Stimulated activated CD4-positive, alpha-beta T cell treated with anti-CD3 and anti-CD28 coated beads, Interleukin-12 subunit alpha, Interleukin-12 subunit beta, amount 100 ng/mL, for 4 hours (primary cell): ENCODE measurements at places on chromosomes 12 and 14.

DNA sequence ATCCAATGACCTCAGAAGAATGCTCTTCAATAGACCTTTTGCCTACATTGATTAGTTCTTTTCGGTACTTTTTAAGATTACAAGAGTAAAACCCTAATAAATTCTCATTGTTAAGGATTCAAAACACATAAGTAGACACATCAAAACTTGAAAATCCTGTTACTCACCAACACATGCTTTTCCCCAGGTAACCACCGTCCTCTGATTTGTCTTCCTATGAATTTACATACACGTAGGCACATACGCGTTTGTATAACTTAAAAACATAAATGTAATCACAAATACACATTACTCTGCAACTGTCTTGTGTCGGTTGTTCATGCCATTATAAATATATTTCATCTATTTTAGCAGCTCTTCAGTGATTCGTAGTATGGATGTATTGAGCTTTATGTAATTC lies 910 bp upstream of the WASHC4 start:
- no peak for DNase-seq

GRCh38 chr12:32273063-32273522 lies 126.3 kb upstream of the FGD4 start:
- DNase-seq = no peak

- DNase-seq = no peak
Observed at GRCh38 chr12:52971679-52972329, 22.9 kb downstream of the KRT18 start.

DNA sequence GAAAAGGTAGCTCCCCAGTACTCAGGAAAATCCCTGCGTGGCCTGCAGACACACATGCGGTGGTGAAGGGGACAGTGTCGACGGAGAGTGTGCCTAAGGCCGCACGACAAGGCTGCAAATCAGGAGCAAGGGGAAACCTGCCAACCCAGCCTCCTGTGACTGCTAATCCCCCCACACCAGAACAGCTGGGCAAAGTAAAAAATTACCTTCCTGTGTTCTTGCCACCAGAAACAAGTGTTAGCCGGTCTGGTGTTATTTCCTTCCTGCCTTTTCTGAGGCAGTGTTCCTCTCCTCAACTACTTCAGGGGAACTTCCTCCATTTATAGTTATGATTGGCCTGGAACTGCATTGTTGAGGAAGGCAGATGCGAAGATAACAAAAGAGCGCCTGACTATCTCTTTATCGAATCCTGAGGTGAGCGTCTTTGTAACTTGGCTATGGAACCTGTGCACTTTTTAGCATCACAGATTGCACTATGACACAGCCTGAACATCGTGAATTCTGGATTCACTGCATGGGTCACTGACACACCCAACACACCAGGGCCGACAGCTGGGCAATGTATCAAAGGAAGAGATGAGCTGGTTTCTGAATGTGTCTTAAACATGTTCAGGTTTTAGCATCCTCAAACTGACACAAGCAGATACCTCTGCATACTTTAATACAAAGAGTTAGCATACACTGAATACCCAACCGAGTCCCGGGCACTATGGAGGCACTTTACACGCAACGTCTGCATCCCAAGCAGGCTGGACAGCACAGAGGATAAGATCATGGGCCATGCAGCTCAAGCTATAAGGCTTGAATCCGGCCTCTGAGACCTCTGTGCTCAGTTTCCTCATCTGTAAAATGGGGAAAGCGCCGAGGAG lies 28.9 kb downstream of the SLC15A4 start:
- no peak for DNase-seq

DNA sequence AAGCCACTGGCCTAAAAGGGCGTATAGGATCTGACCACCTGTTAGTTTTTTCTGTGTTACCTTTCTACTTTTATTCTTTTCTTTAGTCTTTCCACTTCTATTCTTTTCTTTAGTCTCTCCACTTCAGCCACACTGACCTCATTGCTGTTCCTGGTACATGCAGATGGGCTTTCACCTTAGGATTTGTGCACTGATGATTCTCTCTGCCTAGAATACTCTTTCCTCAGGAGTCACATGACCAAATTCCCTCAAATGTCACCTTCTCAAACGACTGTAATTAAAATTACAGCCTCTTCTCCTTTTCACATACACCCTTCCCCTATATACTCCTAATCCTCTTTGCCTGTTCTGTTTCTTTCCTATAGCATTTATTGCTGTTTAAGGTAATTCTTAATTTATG lies 36.0 kb downstream of the GPHN start:
- no peak for DNase-seq

DNA sequence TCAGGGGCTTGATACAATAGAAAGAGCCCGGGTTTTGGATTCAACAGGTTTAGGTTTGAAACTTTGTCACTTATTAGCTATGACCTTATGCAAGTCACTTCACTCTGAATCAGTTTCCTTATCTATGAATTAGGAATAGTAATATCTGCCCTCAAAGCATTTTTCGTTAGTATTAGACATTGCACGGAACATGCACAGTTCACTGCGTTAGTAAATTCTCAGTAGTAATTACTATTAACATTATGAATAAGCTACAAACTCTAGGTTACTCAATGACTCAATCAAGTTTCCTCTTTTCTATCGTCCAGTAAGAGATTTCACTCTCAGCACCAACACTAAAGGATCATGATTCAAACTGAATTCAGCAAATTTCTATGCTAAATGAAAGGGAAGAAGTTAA lies 150.3 kb downstream of the CEP83 start:
- DNase-seq = no peak

DNA sequence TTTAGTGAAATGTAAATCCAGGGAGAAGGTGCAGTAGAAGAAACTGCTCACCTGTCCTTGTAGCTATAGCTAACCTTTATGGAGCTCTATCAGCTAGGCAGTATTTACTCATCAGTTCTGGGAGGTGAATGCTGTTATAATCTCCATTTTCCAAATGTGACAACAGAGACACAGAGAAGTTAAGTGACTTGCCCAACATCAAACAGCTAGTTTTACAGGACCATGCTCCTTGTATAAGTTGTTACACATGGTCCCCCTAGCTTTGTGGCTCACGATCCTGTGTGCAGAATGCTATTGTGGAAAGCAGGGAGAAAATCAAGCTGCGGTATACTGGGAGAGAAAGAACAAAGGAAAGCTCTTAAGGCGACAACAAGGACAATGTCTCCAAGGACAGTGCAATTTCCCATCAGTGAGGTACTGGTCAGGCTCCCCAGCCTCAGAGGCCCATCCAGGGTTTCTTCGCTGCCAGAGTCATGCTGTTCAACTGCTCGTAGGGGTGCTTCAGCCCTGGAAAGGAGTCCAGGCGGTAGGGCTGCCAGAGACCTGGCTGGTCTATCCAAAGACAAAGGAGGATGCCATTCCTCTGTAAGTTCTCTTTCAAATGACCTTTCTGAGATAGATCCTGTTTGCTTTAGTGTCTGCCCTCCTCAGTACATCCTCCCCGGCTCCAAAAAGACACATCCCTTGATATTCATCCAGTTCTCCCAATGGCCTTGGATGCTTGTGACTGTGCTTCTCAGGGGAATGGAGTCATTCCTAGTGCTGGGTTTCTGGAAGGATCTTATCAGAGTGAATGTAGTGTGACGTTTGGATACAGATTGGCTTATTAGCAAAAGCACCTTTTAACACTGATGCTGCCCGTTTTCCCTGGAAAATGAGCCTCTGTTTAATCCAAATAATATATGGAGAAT lies 95.5 kb downstream of the ARF6 start:
- DNase-seq = no peak

- no peak for DNase-seq
Observed at GRCh38 chr12:96153131-96153725, 40.9 kb upstream of the ELK3 start.

- DNase-seq = no peak
Observed at GRCh38 chr14:31717294-31718085, 156.3 kb downstream of the NUBPL start.

DNA sequence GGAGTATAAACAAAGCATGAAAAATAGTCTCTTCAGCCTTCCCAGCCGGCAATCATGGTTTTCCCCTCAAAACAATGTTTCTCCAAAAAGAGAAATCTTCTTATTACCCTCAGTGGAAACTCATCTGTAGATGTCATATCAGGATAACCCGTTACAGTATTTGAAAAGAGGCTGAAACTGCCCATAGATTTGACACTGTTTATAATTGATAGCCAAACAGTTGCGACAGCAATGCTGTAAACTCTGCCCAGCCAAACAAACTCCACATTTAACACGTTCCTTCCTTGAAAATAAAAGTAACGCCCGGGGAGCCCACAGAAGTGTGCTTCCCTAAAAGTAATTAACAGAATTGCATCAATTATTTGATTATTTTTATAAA lies 201.3 kb upstream of the FOXN3 start:
- no peak for DNase-seq

DNA sequence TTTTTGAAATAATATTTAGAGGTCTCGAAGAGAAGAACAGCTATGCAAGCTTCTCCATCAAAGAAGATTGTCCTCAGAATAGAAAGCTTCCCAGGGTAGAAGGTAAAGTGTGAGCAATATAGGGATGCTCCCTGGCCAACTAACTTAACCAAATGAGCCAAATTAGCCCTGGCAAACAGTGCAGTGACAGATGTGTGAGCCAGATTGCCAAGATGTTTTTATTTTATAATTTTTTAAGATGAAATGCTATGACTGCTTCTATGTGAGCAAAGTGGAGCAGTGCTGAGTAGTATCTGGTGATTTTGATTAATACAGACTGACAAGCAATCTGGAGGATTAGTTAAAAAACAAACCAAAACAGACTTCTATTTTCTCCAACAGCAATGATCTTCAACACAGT lies 202.1 kb downstream of the NOVA1 start:
- no peak for DNase-seq

GRCh38 chr12:27843714-27844245 lies 63.7 kb upstream of the MANSC4 start:
- DNase-seq = no peak

GRCh38 chr12:25812295-25812694 lies 146.2 kb upstream of the RASSF8 start:
- DNase-seq = no peak

DNA sequence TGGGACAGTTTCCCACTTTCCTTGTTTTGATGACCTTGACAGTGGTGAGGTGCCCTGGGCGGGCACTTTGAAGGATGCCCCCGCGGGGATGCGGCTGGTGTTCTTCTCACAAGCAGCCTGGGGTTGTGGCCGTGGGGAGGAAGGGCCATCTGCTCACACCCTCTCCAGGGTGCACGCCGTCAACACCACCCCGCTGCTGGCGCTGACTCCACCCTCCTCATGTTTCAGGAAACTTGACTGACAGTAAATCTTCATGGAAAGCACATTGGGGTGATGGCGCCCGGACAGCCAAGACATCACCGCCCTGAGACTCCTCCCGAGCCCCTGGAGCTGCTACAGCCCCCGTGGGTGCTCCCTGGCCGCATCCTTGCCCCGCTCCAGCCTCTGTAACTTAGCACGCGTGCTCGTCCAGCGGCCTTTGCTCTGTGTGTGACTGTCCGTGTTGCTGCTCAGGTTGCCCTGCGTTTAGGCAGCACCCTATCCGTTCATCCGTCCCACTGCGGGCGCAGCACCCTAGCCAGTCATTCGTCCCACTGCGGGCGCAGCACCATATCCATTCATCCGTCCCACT lies 150.2 kb upstream of the C14orf180 start:
- no peak for DNase-seq

GRCh38 chr14:68519671-68520187 lies 273.1 kb downstream of the ZFP36L1 start:
- DNase-seq = no peak

GRCh38 chr14:85583380-85583779 lies 53.4 kb downstream of the FLRT2 start:
- no peak for DNase-seq

DNA sequence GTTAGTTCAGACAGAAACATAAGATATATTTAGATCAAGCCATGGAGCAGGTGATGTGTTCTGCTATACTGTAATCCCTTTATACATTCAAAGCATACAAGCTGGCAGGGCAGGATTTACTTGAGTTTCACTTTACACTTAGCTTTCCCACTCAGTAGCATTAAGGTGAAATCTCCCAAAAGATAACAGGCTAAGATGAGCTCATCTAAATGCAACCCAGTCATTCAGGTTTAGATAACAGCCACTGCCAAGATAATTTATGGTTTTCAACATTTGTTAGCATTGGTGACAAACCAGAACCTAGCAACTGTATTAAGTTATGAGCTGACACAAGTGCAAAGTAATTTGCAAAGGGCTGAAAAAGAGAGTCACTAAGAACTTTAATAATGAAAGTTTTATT lies 925.1 kb upstream of the ATXN7L3B start:
- no peak for DNase-seq

DNA sequence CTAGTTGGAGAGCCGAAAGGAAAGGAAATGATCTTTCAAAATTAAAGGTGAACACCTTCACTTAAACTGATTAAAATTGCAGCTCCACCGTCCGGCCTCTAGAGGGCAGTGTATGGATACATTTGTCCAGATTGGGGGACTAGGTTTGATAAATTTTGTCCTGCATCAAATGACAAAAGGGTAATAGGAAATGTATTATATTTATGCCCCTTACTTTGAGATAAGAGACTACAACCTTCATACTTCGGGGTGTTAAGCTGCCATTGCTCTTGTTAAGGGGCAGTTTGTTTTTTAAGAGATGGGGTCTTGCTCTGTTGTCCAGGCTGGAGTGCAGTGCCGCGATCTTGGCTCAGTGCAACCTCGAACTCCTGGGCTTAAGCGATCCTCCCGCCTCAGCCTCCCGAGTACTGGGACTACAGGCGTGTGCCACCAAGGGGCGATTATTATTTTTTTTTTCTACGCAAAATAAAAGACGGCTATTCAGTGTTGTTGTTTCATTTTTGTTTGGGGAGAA lies 818 bp upstream of the SUOX start:
- peak; percentile 37 for DNase-seq

DNA sequence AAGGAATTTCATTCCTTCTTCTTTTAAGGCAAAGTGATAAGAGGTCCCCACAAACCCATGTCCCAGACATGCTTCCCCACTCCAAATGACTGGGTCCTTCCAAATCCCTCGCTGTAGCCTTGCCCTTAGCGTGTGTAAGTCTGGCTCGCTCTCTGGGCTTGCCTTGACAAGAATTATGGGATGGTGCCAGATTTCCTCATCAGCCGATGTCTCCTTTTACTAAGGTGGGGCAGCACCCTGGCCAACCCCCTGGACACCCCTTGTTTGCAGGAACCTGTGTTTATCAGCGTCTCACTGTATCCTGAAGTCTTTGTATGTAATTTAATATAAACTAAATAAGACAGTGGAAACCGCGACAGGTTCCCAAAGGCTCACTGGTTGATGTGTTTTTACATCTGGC lies 493.3 kb downstream of the EGLN3 start:
- no peak for DNase-seq

DNA sequence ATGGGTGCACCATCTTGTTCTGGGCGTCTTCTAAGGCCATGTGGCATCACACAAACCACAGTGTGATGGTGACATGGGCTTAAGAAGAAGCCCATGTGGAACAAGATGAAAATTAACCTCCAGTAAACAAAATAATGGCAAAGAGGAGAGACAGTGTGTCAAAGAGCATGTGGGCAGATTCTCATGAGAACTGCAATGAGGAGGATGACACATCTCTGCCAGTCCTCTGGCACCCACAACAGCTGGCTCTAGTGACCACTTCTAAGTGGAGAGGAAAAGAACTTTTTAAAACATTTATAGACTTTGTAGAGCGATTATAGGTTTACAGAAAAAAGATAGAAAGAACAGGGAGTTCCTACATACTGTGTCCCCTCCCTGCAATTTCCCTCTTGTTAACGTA lies 401.4 kb downstream of the ATP23 start:
- DNase-seq = no peak

GRCh38 chr12:57118711-57119271 lies 7.6 kb upstream of the STAT6 start:
- no peak for DNase-seq

GRCh38 chr12:18906395-18906794 lies 168.5 kb downstream of the CAPZA3 start:
- DNase-seq = no peak

- no peak for DNase-seq
Observed at GRCh38 chr12:50218386-50218785, 51.2 kb upstream of the CERS5 start.
